ENCODE measurements at places on chromosomes 4 and X.

DNA sequence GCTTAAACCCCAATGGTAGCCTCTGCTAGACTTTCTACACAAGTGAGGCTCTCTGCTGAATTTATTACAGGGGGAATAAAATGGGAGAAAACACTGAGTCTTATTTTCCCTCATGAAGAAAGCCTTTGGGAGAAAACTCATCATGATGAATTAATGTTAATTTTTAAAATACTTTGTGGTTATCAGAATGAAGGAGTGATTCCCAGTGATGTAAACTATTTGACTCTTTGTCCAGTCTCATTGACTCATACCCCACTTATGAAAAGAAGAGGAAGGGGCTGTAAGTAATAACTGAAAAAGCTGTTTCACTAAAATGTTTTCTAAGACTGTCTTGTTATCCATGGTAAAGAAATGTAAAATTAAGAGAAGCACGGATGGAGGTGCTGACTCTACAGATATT is 208.8 kb downstream of the GRIA3 start:
- no peak for DNase-seq

DNA sequence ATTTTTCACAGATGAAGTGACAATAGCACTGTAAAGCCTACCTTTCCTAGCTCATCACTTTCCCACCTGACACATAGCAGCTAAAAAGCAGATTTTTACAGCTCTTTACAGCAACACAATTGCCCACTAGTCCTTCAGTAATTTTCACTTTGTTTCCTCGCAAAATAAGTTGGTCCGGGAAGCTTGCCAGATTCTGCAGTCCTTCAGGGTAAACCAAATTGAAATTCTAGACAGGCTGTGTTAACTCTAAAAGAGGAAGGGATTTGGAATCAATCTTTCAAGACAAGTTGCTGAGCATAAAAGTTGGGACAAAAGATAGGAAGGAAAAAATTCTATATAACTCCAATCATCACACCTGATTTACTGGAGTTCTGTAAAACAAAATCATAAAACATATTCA is 8.7 kb downstream of the C1QTNF7 start:
- DNase-seq = no peak

DNA sequence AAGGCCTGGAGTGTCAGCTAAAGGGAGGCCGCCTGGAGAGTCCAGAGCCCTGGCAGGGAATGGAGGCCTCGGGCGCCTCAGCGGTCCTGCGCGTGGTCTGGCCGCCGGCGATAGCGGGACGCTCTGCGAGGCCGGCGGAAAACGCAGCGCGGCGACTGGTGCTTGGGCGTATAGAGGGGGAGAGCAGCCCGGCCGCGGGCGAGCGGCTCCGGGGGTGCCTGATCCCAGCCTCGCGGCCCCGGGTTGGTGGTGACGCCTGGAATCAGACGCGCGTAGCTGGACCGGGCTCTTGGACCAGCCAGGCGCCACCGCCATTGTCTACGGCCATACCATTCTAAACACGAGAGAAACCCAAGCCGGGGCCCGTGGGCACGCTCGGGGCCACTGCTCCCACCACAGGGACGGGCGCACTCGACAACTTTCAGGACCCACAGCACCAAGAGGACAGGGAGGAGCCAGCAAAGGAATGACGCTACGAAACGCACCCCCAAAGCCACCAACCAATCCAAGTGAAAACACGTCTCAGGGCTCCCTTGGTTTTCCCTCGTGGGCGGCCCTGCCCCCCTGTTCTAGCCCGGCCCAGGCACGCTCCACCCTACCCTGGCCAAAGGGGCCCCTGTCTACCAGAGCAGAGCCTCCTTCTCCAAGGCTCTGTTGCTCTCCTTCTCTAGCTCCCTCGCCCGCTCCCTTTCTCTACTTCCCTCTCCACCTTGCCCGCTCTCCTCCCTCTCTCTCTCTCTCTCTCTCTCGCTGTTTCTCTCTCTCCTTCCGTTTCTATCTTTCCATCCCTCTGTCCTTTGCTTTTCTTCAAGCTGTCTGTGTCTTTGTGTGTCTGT is 7.8 kb downstream of the FRG2 start:
- no peak for DNase-seq

DNA sequence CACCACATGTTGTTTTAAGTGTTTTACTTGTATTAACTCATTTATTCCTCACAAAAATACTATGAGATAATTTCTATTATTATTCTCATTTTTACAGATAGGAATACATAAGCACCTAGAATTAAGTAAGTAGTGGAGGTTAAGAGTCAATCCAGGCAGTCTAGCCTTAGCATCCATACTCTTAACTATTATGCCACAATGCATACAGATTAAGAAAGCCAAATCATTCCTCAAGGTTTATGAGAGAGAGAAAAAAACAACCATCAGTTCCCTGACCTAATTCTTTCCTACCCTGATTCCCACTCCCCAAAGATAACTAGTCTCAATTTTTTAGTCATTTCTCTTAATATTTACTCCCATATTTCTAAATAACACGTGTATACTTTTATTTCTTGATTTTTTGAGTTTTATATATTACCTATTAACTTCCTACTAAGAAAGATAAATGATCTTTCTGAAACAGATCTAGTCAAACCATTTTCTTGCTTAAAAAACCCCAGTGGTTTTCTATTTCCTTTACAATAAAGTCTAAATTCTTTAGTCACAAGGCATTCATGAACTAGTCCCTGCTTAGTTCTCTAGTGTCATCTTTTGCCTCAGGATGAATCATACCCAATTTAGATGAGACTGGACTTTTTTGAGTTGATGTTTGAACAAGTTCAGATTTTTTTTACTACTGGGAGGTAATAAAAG is 16.0 kb downstream of the UBA6 start:
- DNase-seq = no peak

DNA sequence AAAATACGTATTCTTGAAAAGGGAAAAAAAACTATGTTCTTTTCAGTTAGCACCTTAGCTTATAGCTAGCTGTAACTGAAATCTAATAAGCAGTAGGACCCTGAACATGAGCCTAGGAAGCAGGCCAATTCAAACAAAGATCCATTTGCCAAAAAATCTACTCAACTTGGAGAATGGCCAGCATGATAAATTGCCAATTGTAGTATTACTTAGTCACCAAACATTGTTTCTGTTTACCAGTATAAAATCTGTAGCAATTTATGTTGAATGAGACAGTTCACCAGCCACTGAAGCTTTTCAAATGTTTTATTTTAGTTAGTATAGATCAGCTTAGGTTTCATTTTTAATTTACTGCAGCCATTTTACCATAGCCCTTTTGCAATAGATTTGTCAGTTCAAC is 323.6 kb upstream of the DIPK2B start:
- DNase-seq = no peak

- DNase-seq = no peak
Measured at GRCh38 chr4:4358093-4358854, 28.6 kb upstream of the NSG1 start.

DNA sequence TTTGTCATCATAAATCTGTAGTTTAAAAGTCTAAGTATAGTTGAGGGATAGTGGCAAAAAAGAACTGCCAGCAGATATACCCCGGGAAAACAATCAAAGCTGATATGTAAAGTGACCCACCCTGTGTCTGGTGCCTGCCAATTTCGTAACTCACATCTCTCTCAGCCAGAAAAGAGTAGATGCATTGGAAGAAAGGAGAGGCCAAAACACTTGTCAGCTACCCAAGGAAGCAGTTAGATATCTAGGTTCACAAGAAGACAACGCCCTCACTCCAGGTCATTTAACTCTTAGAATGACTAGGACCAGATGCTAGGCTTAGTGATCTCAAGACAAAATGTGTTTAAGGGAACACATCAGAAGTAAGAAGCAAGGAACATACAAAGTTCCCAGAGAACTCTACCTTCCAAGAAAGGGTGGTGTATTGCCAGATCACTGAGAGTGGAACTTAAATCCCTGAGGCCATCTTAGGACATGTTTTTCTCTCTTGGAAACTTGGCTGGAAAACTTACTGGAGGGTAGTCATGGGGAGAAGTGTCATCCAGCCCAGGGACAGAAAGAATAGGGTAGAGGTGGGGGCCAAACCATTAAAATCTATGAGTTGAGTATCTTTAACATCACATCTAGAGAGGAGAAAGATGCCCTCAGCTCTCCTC is 125.9 kb downstream of the SHISA3 start:
- DNase-seq = no peak

GRCh38 chr4:31069151-31069550 is 349.0 kb downstream of the PCDH7 start:
- DNase-seq = no peak

DNA sequence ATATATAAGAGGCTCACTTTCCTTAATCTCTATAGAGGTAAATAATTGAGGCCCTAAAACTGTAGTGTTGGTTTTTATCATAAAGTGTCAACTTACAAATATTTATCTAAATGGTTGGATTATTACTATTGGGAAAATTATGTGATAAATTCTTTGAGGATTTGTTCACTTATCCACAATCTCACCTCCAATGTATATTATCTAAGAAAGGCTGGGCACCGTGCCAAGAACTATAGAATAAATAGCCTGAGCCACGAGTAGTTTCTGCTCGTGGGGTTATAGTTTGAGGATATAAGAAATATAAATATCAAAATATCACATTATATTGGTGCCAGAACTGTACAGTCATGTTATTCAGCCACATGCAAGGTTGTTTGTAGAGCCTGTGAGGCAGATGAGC is 177.9 kb downstream of the VEGFC start:
- no peak for DNase-seq

DNA sequence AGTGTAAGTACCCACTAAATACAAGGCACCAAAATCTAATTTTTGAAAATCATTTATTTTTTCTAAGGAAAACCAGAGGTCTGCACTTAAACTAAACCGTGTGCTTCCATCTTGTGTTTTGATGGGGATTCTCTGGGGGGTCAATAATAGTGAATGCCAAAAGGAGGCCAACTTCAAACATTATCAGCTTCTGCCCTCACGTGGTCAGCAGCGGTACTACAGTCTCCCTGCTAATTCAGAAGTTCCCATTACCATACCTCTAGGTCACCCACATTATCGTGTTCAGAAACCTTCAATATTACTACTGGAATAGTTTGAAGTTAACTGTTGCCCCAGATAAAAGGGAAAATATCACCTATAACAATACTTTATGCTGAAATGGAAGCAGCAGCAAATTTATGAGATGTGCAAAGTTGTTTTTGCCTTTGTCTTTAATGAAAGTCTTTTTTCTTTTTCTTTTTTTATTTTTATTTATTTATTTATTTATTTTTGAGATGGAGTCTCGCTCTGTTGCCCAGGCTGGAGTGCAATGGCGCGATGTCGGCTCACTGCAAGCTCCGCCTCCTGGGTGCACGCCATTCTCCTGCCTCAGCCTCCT is 17.3 kb downstream of the CTPS2 start:
- DNase-seq = no peak

DNA sequence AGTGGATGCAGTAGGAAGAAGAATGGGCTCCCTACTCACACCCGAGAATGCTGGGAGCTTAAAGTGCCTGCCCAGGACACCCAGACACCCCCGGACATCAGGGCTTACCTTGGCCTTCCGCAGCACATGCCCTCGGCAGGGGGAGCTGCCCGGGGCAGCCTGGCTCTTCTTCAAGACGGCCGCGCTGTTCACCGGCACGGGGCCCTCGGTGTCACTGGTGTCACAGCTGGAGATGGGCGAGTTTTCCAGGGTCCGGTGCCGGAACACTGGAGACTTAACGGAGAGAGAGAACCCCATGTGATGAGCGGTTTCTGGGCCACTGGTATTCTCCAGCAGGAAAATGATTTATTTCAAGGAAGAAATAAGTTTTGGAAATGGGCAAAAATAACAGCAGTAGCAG is 170.9 kb downstream of the AFAP1 start:
- no peak for DNase-seq

DNA sequence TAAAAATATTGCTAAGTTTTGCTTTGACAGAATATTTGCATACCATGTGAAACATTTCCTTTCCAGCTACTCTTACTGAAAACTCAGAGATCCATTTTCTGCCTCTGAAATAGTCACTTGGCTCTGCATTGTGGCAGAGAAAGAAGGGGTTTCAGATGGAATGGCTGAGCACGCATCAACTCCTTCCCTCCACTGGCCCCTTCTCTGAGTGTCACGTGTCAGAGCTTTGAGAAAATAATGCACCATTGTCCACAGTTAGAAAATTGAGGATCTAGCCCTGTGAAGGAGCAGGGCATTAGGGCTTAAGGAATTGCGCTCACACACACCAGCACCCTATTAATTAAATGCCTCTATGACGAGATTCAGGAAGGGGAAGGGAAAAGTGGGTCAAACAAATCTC is 78.8 kb upstream of the FAT4 start:
- DNase-seq = no peak

DNA sequence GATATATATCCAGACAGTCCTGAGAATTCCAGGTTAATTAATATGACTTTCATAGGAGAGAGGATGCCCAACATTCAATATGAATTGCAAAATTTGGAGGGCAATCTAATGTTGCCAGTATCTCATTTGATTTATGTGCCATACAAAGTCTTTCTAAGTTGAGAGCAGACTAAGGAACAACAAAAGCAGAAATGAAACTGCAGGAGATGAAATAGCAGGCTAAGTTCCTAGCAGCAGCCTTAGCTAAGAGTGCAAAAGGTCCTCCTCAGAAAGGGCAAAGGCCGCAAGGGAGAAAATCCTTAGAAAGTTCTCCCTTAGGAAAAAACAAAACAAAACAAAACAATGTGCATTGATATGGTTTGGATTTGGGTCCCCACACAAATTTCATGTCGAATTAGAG is 602.9 kb upstream of the HTR2C start:
- DNase-seq = no peak

GRCh38 chr4:150150629-150151062 is 72.4 kb downstream of the DCLK2 start:
- DNase-seq = no peak

DNA sequence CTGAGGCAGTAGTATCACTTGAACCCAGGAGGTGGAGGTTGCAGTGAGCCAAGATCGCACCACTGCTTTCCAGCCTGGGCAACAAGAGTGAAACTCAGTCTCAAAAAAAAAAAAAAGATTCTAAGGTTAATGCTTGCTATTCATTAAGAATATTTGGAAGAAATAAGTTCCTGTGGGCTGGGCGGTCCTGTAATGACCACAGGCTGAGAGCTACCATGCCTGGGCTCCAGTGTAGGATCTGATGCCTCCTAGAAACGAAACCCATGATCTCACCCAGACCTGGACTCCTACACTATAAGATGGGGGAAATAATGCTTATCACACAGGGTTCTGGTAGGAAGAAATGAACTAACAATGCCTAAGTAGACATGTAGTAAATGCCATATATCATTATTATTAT is 17.8 kb downstream of the TMEM192 start:
- no peak for DNase-seq

DNA sequence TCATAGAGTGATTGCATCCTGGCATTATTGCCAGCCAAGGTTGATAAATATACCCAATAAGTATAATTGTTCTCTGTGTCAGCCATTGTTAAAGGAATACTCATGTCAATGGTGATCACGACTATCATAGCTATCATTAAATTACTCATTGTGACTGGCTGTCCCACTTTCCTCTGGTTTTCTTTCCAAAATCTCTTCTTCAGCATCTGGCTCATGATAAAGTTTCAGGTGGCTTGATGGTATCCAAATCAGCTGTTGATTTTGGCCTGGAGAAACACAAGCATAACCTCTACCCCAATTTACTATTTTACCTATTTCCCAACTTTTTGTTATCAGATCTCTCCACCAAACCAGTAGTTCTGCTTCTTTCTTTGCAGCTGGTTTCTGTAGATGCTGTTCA is 67.1 kb upstream of the SPIN2A start:
- DNase-seq = no peak

GRCh38 chrX:131424895-131425294 is 119.0 kb upstream of the OR13H1 start:
- DNase-seq = no peak

- no peak for DNase-seq
Measured at GRCh38 chr4:170425521-170426143, 335.9 kb upstream of the AADAT start.

Measured in GM12878 (cell line).